RCC 7860 (cell line): ENCODE measurements at places on chromosomes 16 and 17.

DNA sequence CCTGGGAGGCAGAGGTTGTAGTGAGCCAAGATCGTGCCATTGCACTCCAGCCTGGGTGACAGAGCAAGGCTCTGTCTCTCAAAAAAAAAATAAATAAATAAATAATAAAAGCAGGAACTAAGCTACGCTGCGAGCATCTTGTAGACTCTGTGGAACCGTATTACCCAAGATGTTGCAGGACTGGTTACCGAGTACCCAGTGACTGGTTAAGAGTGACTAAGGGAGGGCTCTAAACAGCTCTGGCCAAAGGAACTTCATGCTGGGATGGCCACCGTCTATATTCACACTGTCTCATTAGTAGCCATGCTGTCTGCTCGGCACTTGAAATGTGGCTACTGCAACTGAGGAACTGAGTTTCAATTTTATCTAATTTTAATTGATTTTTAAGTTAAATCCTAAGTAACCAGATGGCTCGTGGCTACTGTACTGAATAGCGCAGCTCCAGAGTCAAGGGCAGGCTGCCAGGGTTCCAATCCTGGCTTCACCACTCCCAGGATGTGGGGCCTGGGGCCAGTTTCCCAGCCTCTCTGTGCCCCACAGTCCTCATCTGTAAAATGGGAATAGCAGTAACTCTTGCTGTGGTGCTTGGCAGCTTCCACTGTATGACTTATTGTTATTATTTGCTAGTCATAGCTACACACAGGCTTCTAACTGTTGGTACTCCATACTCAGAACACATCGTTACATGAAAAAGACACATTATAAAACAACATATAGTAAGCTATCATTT, 3.0 kb downstream of the NTAN1 start:
- no peak for DNase-seq

DNA sequence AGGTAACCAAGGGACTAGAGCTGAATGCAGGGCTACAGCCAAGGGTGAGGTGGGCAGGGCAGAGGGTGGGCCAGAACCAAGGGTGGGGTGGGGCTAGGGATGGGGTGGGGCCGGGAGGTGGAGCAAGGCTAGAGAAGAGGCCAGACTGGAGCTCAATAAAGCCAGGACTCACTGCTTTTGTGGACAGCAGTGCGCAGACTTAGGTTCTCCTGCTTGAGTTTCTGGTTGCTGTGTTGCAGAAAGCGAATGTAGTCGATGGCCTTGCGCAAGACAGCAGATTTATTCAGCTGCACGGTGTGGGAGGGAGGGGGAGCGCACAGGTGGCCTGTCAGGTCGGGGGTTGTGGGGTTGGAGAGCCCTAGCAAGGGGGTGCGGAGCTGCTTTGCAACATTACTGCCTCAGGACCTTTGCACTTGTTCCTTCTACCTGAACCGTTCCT, 18.7 kb downstream of the SREBF1 start:
- no peak for DNase-seq

DNA sequence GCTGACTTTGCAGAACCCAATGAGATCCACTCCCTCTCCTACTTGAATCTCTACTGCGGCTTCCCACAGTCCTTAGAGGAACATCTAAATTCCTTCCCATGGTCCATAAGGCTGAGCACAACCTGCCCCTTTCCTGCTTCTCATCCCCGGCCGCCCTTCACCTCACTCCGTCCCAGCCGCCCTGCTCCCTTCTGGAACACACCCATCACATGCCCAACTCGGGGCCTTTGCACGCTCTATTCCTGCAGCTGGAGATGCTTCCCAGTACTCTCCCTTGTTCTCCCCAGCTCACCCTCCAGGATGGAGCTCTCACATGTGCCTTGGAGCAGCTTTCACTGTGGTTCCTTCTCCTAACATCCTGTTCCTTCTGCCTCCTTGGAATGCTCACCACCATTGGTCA, 23.6 kb downstream of the NKD1 start:
- DNase-seq = no peak

GRCh38 chr16:34801875-34802274, 1342.5 kb downstream of the TP53TG3F start:
- DNase-seq = no peak

DNA sequence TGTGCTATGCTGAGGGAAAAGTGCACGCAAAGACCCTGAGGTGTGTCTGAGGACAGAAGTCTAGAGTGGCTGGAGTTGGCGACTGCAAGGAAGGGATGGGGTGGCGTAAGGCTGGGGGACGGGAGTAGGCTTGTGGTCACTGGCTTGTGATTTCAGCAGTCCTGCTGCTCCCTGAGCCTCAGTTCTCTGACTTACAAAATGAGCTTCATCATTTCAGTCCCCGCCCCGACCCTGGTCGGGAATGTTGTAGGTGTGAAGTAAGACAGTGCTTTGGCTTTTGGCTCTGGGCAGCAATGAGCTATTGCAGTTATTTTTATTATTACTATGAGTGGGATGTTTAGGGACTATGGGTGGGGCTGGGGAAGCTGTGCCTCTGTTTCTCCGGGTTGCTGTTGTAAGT, 8.6 kb downstream of the ADGRG1 start:
- DNase-seq = no peak

GRCh38 chr17:4487820-4488716, 10.6 kb upstream of the SPNS2 start:
- no peak for DNase-seq

DNA sequence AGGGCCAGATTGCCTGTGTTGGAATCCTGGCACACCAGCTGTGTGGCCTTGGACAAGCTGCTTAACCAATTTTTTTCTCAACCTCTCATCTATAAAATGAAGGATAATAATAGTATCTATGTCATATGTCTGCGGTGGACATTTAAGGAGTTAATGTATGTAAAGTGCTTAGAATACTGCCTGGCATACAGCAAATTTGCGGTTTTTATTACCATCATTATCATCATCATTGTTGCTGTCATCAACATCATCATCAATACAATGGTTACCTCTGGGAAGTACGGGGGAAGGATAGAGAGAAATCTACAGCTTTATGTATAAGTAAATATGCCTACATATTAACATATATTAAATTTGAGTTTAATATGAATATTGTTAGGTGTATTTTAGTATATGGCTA, 37.1 kb upstream of the COX10 start:
- DNase-seq = no peak

GRCh38 chr17:33674685-33675084, 381.6 kb upstream of the ASIC2 start:
- DNase-seq = peak; percentile 16

GRCh38 chr16:19963301-19963700, 78.7 kb upstream of the GPRC5B start:
- no peak for DNase-seq

DNA sequence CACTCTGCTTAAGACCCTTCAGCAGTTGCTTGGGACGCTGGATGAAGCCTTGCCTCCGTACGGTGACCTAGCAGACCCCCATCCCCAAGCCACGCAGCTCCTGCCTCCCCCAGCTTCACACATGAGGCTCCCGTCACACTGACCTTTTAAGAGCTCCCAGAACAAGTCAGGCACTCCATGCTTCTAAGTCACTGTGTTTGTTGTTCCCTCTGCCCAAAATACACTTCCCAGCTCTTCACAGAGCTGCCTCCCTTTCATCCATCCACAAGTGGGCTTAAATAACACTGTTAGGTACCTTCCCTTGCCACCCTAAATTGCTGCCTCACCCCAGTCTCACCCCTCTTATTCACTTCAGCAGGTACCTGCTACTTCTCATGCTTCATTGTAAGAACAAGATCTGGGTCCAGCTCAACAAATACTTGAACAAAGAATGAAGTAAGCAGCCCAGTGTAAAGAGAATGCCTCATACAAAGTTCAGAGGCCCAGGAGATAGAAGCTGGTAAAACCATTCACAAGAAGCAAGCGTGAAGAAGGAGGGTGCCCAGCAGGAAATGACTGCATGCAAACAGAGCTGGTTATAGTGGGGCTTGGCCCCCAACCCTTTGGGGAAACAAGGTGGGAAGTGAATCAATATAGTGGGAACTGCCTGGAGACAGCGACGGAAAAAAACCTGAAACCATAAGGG, 5.8 kb downstream of the ZC3H7A start:
- DNase-seq = no peak

DNA sequence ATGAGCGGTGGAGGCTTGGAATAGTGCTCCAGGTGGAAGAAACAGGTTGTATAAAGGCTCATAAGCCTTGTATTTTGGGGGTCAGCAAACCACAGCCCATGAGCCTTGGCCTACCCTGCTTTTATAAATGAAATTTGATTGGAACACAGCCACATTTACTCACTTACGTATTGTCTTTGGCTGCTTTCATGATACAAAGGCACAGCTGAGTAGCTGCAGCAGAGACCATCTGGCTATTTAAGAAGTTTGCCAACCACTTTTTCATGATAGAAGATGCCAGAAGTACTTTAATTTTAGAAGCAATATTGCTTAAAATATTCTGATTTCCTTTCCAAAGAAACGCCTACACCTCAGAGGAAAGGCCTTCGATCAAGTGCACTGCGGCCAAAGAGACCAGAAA, 73.8 kb downstream of the C17orf58 start:
- DNase-seq = no peak

DNA sequence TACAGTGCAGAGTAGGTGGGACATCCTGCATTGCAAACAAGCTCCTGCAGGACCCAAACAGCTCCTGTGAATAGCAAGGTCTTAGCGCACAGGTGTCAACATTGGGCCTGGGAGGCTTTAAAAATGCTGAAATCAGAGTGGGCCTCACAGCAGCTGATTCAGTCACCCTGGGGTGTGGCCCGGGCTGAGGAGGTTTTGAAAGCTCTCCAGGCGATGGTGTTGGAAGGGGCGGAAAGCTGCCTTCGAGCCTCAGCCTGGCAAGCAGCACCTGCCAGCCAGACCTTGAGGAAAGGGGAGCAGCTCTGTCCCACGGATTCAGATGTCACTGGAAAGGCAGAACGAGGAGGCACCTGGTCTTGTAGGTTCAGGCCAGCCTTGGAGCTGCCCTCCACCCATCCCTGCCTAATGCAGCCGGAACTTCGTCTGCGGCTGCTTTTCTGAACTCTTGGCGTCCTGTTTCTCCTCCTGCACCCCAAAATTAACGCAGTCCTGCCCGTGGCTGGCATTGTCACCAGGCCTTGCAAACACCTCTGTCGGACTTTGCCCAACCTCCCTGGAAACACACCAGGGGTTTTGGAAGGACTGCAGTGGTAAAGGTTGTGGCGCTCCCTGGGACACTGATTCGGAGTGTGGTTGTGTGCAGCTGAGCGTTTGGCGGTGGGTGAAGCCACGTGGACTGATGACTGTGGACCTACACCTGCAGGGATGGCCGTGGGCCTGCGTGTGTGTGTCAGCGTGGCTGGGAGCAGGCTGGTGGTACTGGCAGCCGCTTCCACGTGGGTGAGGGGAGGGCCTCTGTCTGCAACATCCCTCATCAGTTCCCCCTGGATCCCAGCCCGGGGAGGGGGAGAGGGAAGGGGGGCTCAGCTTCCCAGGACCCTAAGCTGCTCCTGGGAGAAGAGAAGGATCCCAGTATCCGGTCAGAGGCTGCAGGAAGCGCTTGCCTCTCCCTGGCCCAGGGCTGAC, 3.4 kb downstream of the NECAB2 start:
- no peak for DNase-seq

DNA sequence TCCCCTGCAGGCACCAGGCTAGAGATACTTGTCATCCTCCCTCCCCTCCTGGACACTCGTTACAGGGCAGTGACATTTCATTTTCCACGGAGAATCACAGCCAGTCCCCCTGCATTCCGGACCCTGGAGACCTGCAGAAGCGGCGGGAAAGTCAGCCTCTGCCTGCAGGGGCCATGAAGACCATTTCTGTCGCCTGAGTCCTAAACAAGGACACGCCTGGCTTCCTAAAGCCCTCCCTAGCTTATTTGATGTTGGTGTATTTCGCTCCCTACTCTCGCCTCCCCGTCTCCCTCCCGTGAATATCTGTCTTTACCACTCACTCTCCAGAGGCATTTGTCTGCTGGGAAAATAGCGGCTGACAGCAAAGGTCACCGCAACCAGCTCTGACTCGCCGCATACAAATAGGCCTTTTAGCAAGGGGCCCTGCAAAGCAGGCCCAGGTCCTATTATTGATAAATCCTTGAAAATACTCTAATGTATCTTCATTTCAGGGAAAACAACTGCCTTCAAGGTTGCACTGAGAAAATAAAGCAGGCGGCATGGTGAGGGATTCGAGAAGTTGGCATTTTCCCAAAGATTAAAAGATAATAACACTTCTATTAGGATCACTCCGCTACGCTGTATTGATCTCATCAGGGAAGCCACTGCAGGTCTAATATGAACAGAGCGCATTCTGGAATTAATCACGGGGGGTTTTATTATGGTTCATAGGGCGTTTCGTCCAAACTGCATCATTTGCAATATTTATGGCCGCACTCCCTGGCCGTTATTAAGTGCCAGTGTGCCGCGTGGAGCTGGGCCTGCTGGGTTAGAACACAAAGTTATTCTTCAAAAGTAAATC, 447.1 kb upstream of the CDH5 start:
- DNase-seq = no peak

- peak; percentile 51 for DNase-seq
Measured at GRCh38 chr16:89721546-89722391, 432 bp downstream of the ZNF276 start.

DNA sequence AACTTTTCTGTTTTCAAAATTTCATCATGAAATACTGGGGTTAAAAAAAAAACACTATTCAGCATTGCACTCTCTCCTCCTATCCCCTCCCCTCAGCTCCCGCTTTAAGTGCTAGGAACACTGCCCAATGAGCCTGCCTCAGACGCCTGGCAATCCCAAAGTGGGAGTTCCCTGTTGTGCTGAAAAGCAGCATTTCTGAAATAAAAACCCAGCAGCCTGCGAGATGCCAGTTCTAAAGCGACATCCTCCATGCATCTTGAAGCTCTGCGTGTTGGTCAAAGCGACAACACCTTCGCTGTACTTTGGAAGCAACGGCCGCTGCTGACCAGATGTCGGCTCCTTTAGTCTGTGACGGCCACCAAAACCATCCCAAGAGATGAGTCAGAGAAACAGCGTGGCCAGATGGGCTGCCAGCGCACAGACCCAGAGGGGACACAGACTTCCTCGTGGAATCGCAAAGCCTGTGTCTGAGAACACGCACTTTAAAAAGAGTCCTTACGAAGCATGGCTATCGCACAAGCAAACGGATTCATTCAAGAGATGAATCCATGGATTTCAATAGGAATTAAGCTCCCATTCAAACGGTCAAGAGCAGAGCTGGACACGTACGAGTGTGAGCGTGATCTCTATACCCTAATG, 32.8 kb downstream of the FBXO31 start:
- DNase-seq = no peak

- no peak for DNase-seq
Measured at GRCh38 chr16:21001262-21001661, 100.7 kb downstream of the LYRM1 start.
